ENCODE measurements at places on chromosomes 16 and 17. TPM values are rescaled to one million over a fixed set of nuclear protein-coding genes. Genes with fewer than 3 reads are reported as not detected.
A peak's percentile ranks its signal among the peaks of the same experiment; 100 is the strongest.

- H3K27me3 ChIP-seq = no peaks in the 10 kb centered on the region
- no peak for DNase-seq
- H3K4me1 ChIP-seq = peaks cover 29% of the 10 kb centered on the region
- H3K36me3 ChIP-seq = peaks cover 7% of the 10 kb centered on the region
- H3K27ac ChIP-seq = no peak overlapping the region
Observed at GRCh38 chr17:28118362-28118761, 75.9 kb downstream of the NLK start.

GRCh38 chr17:28959471-28959871 is 8.2 kb upstream of the PHF12 start:
- H3K27ac ChIP-seq = no peak overlapping the region
- H3K36me3 ChIP-seq = no peaks in the 10 kb centered on the region
- DNase-seq = no peak
- no peaks in the 10 kb centered on the region for H3K27me3 ChIP-seq
- H3K4me3 ChIP-seq = no peak overlapping the region

DNA sequence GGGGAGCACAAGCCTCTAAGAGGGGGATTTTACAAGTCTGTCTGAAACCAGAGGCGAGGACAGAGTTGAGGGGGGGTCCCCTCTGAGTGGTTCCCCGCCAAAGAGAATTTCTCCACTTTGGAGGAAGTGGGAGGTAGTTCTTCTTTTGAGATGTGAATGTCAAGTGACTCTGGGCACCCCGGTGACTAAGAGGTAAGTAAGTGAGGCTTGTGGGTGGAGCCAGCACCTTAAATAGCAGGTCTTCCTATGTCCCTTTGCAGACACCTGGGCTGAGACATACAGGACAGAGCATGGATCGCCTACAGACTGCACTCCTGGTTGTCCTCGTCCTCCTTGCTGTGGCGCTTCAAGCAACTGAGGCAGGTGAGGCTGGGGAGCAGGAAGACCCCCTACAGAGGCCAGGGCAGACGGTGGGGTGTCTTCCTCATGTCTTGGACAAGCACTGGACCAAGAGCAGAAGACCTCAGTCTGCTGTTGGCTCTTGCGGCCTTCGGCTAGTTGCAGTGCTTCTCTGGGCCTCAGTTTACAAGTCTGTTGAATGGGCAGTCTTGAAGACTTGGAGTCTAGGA is at the start of gene CCL22:
TSS of gene CCL22 (plus strand) at position 257 of the 569 bp plus-strand sequence. CDS start at position 291, 34 bp downstream.
- H3K4me1 ChIP-seq = no peaks in the 10 kb centered on the region
- DNase-seq = no peak
- no peaks in the 10 kb centered on the region for H3K27me3 ChIP-seq
- H3K36me3 ChIP-seq = no peaks in the 10 kb centered on the region

DNA sequence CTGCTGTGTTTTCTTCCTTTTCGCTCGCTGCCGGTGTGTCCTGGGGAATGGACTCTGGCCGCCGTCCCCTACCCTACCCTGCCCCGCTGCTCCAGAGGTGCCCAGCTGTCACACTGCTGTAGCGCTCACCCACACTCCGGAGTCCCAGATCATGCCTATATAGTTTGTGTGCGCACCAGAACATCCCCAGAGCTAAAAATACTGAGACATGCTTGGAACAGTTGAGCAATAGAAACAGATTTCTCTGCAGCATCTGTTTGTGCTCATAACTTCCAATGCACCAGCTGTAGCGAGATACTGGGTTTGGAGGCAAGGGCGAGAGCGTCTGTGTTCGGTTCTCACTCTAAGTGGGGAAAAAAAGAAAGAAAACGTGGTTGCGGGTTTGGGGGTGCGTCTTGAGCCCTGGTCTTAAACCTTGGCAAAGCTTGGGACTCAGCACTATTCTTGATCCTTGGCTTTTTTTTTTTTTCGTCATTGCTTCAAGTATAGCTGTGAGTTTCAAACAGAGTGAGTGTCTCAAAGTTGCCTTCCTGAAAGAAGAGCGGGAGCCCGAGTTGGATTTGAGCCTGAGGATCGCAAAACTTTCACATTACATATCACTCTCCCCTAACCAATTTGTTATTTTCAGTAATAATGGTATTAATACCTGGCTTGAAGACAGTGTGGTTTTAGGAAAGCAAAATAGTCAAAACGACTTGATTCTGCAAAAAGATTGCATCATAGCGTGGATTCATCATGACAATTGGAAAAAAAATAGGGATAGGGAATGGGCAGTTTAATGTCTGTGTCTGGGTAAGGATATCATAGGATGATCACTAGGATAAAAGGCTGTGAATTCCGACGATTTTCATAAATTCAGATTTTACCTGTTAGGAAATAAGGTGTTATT is 621 bp downstream of the KCNJ2 start:
- H3K4me3 ChIP-seq = peak overlapping the region; percentile 62
- peaks cover 3% of the 10 kb centered on the region for H3K4me1 ChIP-seq
- peak; percentile 51 for DNase-seq
- H3K36me3 ChIP-seq = peaks cover under 1% of the 10 kb centered on the region
- H3K27me3 ChIP-seq = no peaks in the 10 kb centered on the region

- H3K27ac ChIP-seq = peak overlapping the region; percentile 54
- no peak for DNase-seq
- no peak overlapping the region for H3K4me3 ChIP-seq
- no peaks in the 10 kb centered on the region for H3K36me3 ChIP-seq
Observed at GRCh38 chr17:3639981-3640596, 3.5 kb downstream of the CTNS start.

GRCh38 chr17:67068999-67069398 is 24.6 kb downstream of the CACNG1 start:
- no peak overlapping the region for H3K4me3 ChIP-seq
- no peaks in the 10 kb centered on the region for H3K36me3 ChIP-seq
- no peak overlapping the region for H3K27ac ChIP-seq
- no peak for DNase-seq
- no peaks in the 10 kb centered on the region for H3K27me3 ChIP-seq

DNA sequence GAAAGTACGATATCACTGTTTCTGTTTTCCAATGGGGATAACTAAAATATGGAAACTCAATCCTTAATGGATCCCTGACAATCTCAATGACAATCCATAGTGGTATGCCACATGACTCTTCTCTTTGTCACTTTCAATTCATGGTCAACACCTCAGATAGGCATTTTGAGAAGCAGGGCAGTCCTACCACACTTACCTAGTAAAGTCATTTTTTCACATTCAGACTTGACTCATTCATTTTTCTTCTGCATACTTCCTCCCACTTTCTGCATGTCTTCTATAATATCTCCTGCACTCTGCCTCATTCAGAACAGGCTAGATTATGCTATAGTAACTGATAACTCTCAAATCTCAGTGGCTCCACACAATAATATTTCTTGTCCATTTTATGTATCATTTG is 117.5 kb downstream of the FTO start:
- no peaks in the 10 kb centered on the region for H3K27me3 ChIP-seq
- H3K4me3 ChIP-seq = no peak overlapping the region
- DNase-seq = no peak
- H3K27ac ChIP-seq = no peak overlapping the region
- peaks cover 24% of the 10 kb centered on the region for H3K4me1 ChIP-seq

- no peak overlapping the region for H3K27ac ChIP-seq
- H3K27me3 ChIP-seq = no peaks in the 10 kb centered on the region
- H3K36me3 ChIP-seq = no peaks in the 10 kb centered on the region
- no peak for DNase-seq
- H3K4me1 ChIP-seq = peaks cover 36% of the 10 kb centered on the region
Observed at GRCh38 chr16:82641336-82641984, 14.7 kb downstream of the CDH13 start.

DNA sequence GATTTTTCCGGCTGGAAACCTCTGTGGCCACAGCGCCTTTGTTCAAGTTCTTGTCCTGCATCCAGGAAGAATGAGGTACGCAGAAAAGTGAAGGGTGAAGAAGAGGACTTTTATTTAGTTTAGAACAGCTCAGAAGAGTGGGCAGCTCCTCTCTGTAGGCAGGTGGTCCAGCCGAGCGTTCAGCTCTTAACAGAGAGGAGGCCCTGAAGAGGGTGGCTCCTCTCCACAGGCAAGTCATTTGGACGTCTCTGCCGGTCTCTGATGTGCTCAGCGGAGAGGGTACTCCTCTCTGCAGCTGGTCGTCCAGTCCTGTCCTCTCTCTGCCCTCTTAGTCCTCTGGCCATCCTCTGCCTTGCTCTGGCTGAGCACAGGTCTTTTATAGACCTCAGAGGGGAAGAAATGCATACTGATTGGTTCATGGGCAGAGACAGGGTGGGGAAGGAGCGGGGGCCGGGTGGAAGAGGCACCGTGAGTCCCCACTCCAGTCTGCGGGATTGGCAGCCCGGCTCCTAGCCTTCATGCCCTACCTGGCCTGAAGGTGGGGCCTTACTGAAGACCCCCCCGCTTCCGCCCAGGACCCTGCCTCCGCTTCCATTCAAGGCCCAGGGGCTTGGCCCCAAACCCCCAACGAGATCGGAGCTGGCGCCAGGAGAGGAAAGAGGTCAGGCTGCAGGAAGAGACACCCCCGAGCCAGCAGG is 70.0 kb upstream of the NKD1 start:
- H3K4me3 ChIP-seq = no peak overlapping the region

GRCh38 chr17:78600181-78600721 is 23.1 kb upstream of the DNAH17 start:
- no peak overlapping the region for H3K4me3 ChIP-seq
- H3K27me3 ChIP-seq = no peaks in the 10 kb centered on the region
- no peak overlapping the region for H3K27ac ChIP-seq
- no peaks in the 10 kb centered on the region for H3K36me3 ChIP-seq

- H3K4me3 ChIP-seq = no peak overlapping the region
- no peaks in the 10 kb centered on the region for H3K36me3 ChIP-seq
- no peak overlapping the region for H3K27ac ChIP-seq
- no peaks in the 10 kb centered on the region for H3K4me1 ChIP-seq
- DNase-seq = no peak
- no peaks in the 10 kb centered on the region for H3K27me3 ChIP-seq
Observed at GRCh38 chr16:10589109-10589508, 8.7 kb upstream of the EMP2 start.

DNA sequence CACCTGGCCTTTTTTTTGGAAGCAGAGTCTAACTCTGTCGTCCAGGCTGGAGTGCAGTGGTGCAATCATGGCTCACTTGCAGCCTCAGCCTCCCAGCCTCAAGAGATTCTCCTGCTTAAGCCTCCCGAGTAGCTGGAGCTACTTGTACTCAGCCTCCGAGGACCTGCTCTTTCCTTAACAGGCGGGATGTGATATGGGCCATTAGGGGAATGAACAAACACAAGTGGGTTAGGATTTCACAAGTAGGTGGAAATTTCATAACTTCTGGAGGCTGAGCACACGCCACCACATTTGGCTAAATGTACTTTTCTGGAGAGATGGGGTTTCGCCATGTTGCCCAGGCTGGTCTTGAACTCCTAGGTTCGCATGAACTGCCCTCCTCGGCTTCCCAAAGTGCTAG is 4.1 kb downstream of the PAM16 start:
- H3K27ac ChIP-seq = no peak overlapping the region
- DNase-seq = no peak
- no peak overlapping the region for H3K4me3 ChIP-seq
- H3K36me3 ChIP-seq = no peaks in the 10 kb centered on the region
- H3K4me1 ChIP-seq = no peaks in the 10 kb centered on the region
- H3K27me3 ChIP-seq = no peaks in the 10 kb centered on the region

GRCh38 chr16:80387318-80387921 is 153.4 kb upstream of the DYNLRB2 start:
- no peak overlapping the region for H3K4me3 ChIP-seq
- DNase-seq = no peak
- no peaks in the 10 kb centered on the region for H3K36me3 ChIP-seq
- no peaks in the 10 kb centered on the region for H3K4me1 ChIP-seq
- no peak overlapping the region for H3K27ac ChIP-seq
- H3K27me3 ChIP-seq = peaks cover 2% of the 10 kb centered on the region

GRCh38 chr17:50307654-50308053 is 33.4 kb downstream of the TMEM92 start:
- no peak overlapping the region for H3K4me3 ChIP-seq
- no peak overlapping the region for H3K27ac ChIP-seq
- DNase-seq = no peak
- H3K4me1 ChIP-seq = no peaks in the 10 kb centered on the region

GRCh38 chr17:16820979-16821543 is 131.0 kb downstream of the CCDC144A start:
- no peaks in the 10 kb centered on the region for H3K27me3 ChIP-seq
- no peak overlapping the region for H3K4me3 ChIP-seq
- no peak overlapping the region for H3K27ac ChIP-seq

- H3K4me1 ChIP-seq = no peaks in the 10 kb centered on the region
- H3K27ac ChIP-seq = no peak overlapping the region
- no peak overlapping the region for H3K4me3 ChIP-seq
- H3K27me3 ChIP-seq = peaks cover 11% of the 10 kb centered on the region
- DNase-seq = no peak
- H3K36me3 ChIP-seq = no peaks in the 10 kb centered on the region
Observed at GRCh38 chr16:84398701-84399100, 30.4 kb downstream of the ATP2C2 start.

DNA sequence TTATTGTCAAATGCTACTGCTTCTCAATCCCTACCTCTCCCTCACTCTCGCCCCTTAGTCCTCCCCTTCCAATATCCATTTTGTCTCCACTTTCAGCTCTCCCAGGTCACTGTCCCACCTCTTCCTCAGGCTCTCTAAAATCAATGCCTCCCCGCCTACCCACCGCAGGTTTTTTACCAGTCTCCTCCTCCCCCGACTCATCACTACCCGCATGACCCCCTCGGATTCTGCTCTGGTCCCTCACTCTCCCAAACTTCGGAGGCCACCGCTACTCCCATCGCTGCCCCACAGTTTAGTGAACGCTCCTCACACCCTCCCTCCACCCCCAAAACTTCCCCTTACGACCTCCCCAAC is 513 bp downstream of the CRLF3 start:
- peaks cover 37% of the 10 kb centered on the region for H3K4me1 ChIP-seq
- H3K27ac ChIP-seq = peak overlapping the region; percentile 85
- H3K36me3 ChIP-seq = no peaks in the 10 kb centered on the region
- no peaks in the 10 kb centered on the region for H3K27me3 ChIP-seq
- H3K4me3 ChIP-seq = peak overlapping the region; percentile 74

GRCh38 chr17:76147211-76148014 is 6.4 kb upstream of the FOXJ1 start:
- H3K36me3 ChIP-seq = no peaks in the 10 kb centered on the region
- H3K4me3 ChIP-seq = no peak overlapping the region
- DNase-seq = no peak

- no peaks in the 10 kb centered on the region for H3K36me3 ChIP-seq
- no peak for DNase-seq
- H3K27me3 ChIP-seq = no peaks in the 10 kb centered on the region
Observed at GRCh38 chr16:85170590-85171003, 58.3 kb upstream of the CIBAR2 start.

GRCh38 chr16:72576189-72576588 is 404.2 kb upstream of the PMFBP1 start:
- DNase-seq = no peak
- no peak overlapping the region for H3K4me3 ChIP-seq
- H3K36me3 ChIP-seq = no peaks in the 10 kb centered on the region
- no peak overlapping the region for H3K27ac ChIP-seq
- no peaks in the 10 kb centered on the region for H3K4me1 ChIP-seq
- H3K27me3 ChIP-seq = no peaks in the 10 kb centered on the region

- no peaks in the 10 kb centered on the region for H3K4me1 ChIP-seq
- H3K27me3 ChIP-seq = no peaks in the 10 kb centered on the region
- H3K27ac ChIP-seq = no peak overlapping the region
- no peak for DNase-seq
- H3K4me3 ChIP-seq = no peak overlapping the region
Observed at GRCh38 chr17:12357600-12357999, 308.1 kb upstream of the MYOCD start.

Gene FHOD1
- 26.6 TPM for polyA plus RNA-seq

Gene DOC2A
- 0.22 TPM for polyA plus RNA-seq

Gene KLHL10
- 0.08 TPM for polyA plus RNA-seq

Gene NTN3
- polyA plus RNA-seq = not detected

Gene HOXB9
- not detected for polyA plus RNA-seq

Gene SEPTIN1
- polyA plus RNA-seq = 2.4 TPM

Gene BHLHA9
- not detected for polyA plus RNA-seq

Gene NUBP1
- polyA plus RNA-seq = 60.0 TPM

Gene CD300LB
- polyA plus RNA-seq = not detected

Gene TRIM37
- polyA plus RNA-seq = 19.1 TPM
